ENCODE measurements at places on chromosomes 2 and 18.

DNA sequence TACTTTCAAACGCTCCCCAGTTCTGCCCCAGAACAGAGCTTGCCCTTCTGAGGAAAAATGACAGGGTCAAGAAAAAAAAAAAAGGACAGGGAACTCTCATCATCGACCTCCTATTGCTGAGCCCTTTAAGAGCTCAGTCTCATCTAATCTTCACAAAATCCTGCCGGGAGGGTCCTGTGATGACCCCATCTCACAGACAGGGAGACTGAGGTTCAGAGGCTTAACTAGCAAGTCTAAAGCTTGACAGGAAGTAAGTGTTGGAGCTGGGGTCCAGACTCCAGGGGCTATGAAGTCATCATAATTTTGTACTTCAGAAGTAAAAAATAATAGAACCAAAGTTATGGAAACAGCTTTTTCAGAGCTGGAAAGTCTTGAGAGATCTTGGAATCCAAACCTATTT is 171.1 kb upstream of the MYCN start:
- no peak for DNase-seq

- DNase-seq, result no peak
Measured at GRCh38 chr2:193843675-193844074, 1648.9 kb upstream of the TMEFF2 start.

- DNase-seq, result no peak
Measured at GRCh38 chr2:204510709-204511420, 34.4 kb upstream of the PARD3B start.

- no peak for DNase-seq
Measured at GRCh38 chr2:120444691-120445240, 98.8 kb downstream of the INHBB start.

GRCh38 chr2:199407421-199407820 is 50.3 kb downstream of the SATB2 start:
- no peak for DNase-seq

- no peak for DNase-seq
Measured at GRCh38 chr18:56423626-56424025, 214.8 kb downstream of the TXNL1 start.

Measured in fibroblast of the conjunctiva (primary cell).